AG09309 (cell line): ENCODE measurements at places on chromosomes 2 and 18.

GRCh38 chr2:156322686-156323231, 9.8 kb downstream of the NR4A2 start:
- DNase-seq: no peak

DNA sequence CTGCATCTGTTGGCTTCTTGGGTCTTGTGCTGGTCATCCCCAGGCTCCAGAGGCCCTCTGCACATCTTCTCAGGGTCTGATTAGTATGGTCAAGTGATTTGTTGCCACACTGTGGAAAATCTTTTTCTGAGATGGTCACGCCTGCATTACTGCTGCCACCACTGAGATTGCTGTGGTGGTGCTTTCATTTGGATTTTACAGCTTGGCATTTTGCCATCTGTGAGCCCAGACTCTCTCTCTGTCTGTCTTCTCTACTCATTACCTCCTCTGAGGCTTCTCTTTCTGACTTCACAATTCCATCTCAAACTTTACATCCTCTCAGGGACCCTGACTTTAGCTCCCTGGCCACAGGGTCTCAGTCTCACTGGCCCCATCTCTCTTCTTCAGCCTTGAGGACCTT, 154.6 kb downstream of the LRRTM1 start:
- no peak for DNase-seq

DNA sequence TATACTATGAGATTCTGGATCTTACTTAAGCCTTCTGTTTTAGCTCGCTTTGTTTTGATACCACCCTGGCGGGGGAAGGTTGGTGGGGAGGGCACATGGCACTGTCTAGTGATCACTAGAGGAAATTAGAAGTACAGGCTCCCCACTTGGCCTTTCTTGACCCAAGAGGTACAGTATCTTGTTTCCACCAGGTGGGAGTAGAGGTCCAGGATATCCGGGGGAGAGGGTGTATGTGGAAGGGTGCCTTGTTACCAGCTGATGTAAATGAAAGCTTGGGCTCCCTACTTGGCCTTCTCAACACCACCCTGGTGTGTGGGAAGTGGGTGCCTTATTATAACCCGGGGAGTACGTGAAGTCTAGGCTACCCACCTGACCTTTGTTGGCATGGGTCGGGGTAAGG, 7.5 kb downstream of the GALNT1 start:
- DNase-seq: no peak

- no peak for DNase-seq
Observed at GRCh38 chr2:1798785-1799144, 54.5 kb upstream of the PXDN start.

GRCh38 chr2:241068942-241069810, 32.9 kb downstream of the MTERF4 start:
- DNase-seq: no peak

GRCh38 chr2:100981011-100981410, 21.1 kb upstream of the RPL31 start:
- no peak for DNase-seq

- no peak for DNase-seq
Observed at GRCh38 chr2:166593403-166593802, 99.4 kb upstream of the SCN7A start.

- DNase-seq: no peak
Observed at GRCh38 chr2:24049485-24050021, at the start of gene FKBP1B. Gene FKBP1B (plus strand): TSS chr2:24049741. CDS start chr2:24049850, 109 bp downstream.

DNA sequence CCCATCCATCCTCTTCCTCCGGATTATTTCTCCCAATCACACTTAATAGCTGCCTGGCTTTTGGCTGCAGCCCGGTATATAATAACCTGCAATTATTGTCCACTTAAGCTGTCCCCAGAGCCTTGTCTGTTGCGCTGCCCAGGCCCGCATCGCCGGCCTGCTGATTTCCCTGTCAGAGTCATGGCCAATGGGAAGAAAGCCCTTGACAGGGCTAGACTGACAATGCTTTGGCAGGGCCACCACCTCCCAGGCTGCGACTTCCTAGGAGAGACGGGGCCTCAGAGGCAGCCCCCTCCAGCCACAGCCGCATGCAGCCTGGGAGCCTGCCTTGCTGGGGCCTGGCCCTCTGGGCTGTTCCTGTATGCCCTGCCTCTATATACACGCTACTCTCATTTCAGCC, 10.0 kb upstream of the CELF4 start:
- DNase-seq: no peak

DNA sequence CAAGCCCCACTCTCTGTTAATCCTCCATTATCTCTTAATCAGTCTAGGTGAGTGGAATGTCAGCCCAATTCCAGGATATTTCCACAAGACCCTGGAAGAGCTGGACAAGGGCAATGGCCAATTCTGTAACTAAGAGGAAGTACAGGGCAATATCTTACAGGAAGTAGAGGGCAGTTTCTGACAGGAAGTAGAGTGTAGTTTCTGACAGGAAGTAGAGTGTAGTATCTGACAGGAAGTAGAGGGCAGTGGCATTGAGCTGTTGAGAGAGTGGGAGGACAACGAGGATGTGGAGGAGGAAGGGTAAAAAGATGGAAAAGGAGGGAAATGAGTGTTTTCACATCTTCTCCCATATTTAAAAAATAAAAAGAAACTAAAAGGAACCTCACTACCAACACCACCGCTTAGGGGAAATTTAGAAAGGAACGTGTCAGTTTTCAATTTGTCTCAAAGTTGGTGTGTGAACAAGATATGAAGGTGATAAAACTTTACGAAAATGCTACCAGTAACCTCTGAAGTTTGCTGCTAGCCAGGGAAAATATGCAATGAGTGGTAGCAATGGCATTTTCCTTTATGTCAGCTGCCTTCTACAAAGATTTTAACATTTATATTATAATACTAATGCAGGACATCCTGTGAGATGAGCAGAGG, 430.9 kb upstream of the HNRNPA3 start:
- DNase-seq: no peak

DNA sequence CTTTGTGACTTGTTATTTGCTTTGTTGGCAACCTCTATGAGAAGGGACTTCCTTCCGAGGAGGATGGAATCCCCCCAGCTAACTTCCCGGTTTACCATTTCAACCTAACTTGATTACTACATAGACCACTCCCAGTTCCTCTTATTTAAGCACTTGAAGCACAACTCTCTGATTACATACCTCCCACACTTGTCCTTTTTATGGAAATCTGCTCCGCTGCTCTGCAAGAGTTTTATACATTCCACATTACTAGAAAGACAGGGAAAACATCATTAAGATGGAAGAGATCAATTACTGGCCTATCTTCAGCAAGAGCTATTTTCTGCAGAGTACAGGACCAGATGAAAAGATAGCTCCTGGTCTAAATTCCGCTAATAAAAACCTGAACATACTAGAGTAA, 160.0 kb upstream of the PGAP1 start:
- no peak for DNase-seq

- no peak for DNase-seq
Observed at GRCh38 chr2:71122387-71123298, 7.4 kb downstream of the MCEE start.

DNA sequence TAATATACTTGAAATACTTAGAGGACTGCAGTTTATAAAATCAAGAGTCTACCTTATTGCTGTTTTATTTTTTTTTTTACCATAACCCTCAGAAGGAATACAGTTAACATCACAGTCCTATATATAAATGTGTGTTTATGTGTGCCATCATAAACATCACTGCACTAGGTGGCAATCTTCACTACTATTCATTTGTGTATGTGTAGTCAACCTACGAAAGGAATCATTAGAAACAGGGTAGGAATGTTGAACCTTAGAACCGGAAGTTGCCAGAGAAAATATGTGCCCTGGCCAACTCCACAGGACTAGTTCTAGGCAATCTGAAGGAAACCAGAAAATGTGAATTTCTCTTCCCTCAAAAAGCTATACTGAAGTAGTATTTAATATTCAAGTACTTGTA, 3.4 kb downstream of the GEN1 start:
- DNase-seq: no peak

DNA sequence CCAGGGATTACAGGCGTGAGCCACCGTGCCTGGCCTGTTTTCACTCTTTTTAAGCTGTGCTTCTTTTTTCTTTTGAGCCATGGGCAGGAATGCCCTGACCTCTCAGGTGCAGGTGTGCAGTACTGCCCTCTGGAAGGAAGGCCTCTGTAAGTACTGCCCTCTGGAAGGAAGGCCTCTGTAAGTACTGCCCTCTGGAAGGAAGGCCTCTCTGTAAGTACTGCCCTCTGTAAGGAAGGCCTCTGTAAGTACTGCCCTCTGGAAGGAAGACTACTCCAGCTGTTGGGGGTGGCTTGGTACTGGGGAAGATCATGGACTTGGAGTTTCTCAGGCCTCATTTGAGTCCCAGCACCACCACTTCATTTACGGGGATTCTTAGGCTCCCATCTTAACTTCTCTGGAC, 248.5 kb upstream of the ID2 start:
- DNase-seq: no peak

DNA sequence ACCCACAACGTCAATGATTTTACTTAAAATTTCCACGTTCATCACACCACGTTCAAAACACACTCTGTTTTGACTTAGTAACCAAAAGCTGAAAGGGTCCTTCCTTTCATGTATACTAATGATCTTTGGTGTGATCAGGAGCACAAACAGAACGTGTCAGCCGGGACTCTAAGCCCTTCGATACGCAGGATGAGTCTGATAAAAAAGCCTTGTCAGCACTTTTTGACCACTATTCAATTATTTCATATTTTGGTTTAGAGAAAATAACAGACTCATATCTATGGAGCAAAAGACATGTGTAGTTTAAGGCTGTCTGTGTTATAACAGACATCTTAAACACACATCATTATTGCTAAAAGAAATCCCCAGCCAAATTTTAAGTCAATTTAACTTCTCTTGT, 345.3 kb downstream of the ZNF516 start:
- no peak for DNase-seq

- no peak for DNase-seq
Observed at GRCh38 chr2:116819355-116819754, 995.1 kb upstream of the DDX18 start.

GRCh38 chr2:84306361-84306760, 152.7 kb downstream of the SUCLG1 start:
- DNase-seq: no peak

GRCh38 chr18:45221363-45221762, 393.9 kb upstream of the SLC14A2 start:
- peak; percentile 39 for DNase-seq

DNA sequence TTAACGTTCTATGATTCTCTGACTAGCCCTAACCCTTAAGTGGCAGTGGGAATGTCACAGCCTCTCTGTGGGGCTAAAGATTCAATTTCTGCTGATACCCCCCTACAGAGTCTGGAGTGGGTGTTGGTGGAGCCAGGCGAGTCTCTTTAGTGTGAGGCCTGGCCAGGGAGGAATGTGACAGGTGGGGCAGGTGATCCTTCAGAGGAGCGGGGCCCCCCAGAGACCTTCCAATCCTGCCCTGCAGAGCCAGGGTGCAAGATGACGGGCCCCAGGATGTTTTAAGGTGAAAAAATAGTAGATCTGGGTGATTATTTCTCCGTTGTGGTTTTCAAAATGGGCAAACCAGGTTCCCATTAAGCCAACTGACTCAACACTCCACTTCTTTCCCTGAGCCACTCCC, 28.2 kb upstream of the DNMT3A start:
- no peak for DNase-seq

DNA sequence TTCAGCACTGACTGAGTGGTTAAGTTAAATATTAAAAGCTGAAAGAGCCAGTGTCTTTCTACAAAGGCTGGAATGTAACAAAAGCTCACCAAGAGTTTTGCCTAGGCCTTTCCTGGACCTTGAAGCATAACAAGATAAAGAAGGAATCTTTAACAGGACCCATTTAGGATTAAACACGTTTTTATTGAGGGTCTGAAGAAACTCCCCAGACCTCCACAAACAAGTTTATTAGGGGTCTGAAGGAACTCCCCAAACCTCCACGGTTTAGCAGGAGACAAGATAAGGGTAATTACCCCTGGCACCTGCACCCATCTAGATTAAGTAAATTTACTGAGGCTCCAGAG, 104.0 kb downstream of the ACAA2 start:
- no peak for DNase-seq

GRCh38 chr2:39179974-39180960, 59.4 kb upstream of the SOS1 start:
- no peak for DNase-seq

DNA sequence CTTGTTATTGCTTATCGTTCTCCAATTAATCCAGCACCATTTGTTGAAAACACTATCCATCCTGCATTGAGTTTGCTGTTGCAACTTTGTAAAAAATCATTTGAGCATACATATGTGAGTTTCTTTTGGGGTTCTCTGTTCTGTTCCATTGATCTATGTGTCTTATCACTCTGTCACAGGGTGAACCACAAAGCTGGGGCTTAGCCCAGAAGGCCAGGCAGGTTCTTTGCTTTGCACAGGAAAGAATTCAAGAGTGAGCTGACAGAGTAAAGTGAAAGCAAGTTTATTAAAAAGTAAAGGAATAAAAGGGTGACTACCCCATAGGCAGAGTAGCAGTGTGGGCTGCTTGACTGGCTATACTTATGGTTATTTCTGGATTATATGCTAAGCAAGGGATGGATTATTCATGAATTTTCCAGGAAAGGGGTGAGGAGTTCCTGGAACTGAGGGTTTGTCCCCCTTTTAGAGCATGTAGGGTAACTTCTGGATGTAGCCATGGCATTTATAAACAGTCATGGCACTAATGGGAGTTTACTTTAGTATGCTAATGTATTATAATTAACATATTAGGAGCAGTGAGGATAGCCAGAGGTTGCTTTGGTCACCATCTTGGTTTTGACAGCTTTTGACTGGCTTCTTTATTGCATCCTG, 46.8 kb downstream of the RNF138 start:
- no peak for DNase-seq

GRCh38 chr2:147224070-147224469, 620.8 kb upstream of the ACVR2A start:
- no peak for DNase-seq

- DNase-seq: peak; percentile 75
Observed at GRCh38 chr2:64700133-64700809, 46.6 kb upstream of the SERTAD2 start.

- no peak for DNase-seq
Observed at GRCh38 chr18:69383186-69383585, 17.5 kb upstream of the DOK6 start.

DNA sequence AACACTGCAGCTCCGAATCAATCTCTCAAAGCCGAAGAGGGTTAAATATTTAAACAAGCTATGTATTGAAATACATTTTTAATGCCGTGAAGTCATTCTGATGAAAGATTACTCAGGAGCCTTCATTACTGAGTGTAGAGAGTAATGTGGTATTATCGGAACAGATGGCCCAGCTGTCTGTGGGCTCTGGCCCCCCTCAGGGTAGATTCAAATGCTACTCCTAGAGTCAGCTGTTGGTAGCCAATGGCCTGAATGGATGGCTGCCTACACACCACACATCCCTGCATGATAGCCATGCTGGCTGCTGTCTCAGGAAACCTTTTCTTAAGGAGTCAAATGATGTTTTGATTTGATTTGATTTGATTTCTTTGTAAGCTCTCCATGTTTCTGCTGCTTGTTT, 732.3 kb upstream of the CELF4 start:
- no peak for DNase-seq

- no peak for DNase-seq
Observed at GRCh38 chr2:26010943-26011342, 22.9 kb upstream of the RAB10 start.

DNA sequence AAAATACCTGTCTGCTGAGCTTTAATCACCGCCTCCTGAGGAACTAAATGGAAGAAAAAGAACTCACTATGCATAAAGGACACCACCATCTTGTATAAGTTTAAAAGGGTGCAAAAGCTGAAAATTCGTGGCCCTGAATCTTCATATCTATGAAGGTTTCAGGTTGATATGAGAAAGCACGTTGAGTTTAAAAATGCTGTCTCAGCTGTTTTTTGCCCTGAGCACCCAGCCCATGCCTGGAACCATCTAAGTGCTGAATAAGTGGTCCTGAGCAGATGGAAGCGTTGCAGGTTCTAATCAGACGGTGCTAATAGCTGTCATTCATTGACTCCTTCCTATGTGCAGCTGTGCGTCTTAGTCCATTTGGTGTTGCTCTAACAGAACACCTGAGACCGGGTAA, 467.4 kb downstream of the EIPR1 start:
- no peak for DNase-seq
